ENCODE measurements at places on chromosomes 16 and 17. TPM values are rescaled to one million over a fixed set of nuclear protein-coding genes. Genes with fewer than 3 reads are reported as not detected.

GRCh38 chr16:55116165-55116920 lies 185.7 kb downstream of the IRX5 start:
- no peaks in the 10 kb centered on the region for H3K27me3 ChIP-seq
- no peak overlapping the region for H3K4me3 ChIP-seq
- no peaks in the 10 kb centered on the region for H3K36me3 ChIP-seq

- H3K4me1 ChIP-seq, result peaks cover 53% of the 10 kb centered on the region
- no peak overlapping the region for H3K4me3 ChIP-seq
- H3K36me3 ChIP-seq, result no peaks in the 10 kb centered on the region
- no peaks in the 10 kb centered on the region for H3K27me3 ChIP-seq
- DNase-seq, result no peak
- peak overlapping the region; percentile 15 for H3K27ac ChIP-seq
These were observed 5.5 kb downstream of the C1QTNF1 start for GRCh38 chr17:79029327-79030009.

- H3K27me3 ChIP-seq, result no peaks in the 10 kb centered on the region
- no peaks in the 10 kb centered on the region for H3K4me1 ChIP-seq
- no peaks in the 10 kb centered on the region for H3K36me3 ChIP-seq
- DNase-seq, result no peak
These were observed 148.4 kb upstream of the FAM20A start for GRCh38 chr17:68749349-68750207.

DNA sequence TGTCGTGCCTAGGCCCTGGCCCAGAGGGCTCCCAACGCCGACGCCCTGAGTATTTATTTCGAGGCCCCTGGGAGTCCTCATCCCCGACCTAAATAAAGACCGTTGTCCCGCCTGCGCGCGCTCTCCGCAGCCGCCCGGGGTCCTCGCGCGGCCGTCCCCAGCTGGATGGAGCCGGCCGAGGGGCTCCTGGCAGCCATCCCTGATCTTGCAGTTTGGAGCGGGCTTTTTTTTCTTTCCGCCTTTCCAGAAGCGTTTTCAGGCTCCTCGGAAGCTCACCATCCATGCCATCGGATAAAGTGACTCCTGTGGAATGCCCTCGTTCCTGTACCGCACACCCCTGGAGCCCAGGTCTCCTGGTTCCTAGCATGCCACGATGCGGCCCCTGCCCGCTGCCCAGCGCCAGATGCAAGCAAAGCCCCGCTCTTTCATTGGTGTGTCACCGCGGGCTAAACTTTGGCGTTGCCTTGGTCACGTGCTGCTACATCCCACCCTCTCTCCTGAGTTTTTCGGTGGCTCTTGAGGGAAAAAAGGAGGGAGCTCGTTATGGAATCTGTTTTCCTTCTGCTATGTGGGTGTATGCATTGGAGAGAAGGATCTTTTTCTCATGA lies 716 bp downstream of the TMEM94 start:
- peaks cover 48% of the 10 kb centered on the region for H3K4me1 ChIP-seq
- H3K36me3 ChIP-seq, result no peaks in the 10 kb centered on the region

- H3K27ac ChIP-seq, result no peak overlapping the region
- no peak for DNase-seq
- peaks cover 27% of the 10 kb centered on the region for H3K27me3 ChIP-seq
- no peaks in the 10 kb centered on the region for H3K36me3 ChIP-seq
These were observed 22.6 kb downstream of the SLC25A10 start for GRCh38 chr17:81734405-81735263.

DNA sequence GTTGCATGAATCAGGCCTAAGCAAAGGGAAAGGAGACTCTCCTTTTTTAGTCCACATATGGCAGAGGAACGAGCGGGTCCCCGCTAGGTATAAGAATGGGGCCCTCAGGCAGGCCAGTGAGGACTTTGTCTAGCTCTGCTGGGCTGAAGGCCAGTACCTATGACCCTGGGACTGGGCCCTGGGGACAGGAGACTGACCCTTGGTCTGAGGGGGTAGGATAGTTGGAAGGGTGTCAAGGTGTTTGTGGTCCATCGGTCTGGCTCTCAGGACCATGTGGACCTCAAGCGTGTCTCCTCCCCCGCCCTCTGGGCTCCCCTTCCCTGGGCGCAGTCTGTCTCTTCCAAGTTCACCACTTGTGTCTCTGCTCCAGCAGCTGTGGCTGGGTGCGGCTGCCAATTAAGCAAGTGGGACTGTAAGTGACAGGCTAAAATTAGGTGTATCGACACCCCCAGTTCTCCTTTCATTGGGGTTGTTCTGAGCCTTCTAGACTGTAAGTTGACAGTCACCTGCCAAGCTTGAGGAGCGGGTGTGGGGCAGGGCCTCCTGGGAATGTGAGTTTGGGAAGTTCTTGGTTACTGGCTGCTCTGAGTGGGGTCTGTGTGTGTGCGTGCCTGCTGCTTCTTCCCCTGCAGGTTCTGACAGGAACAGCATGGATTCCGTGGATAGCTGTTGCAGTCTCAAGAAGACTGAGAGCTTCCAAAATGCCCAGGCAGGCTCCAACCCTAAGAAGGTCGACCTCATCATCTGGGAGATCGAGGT lies 24.5 kb downstream of the AKAP1 start:
- peak; percentile 67 for DNase-seq
- no peak overlapping the region for H3K4me3 ChIP-seq
- peak overlapping the region; percentile 87 for H3K27ac ChIP-seq

DNA sequence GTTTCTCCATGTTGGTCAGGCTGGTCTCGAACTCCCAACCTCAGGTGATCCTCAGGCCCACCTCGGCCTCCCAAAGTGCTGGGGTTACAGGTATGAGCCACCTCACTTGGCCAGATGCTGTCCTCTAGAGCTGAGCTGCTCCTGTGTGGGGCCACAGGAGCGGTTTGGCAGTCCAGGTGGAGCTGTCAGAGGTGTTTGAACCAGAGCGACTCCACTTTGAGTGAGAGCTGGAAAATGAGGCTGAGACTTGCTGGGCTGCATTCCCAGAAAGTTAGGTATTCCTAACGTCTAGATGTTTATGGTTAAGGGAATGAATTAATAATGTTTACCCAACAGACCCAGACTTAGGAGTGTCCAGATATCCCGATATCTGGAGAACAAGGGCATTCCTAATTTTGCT lies 16.8 kb upstream of the PSMD7 start:
- no peak overlapping the region for H3K27ac ChIP-seq
- no peaks in the 10 kb centered on the region for H3K27me3 ChIP-seq
- H3K4me1 ChIP-seq, result no peaks in the 10 kb centered on the region
- H3K4me3 ChIP-seq, result no peak overlapping the region

DNA sequence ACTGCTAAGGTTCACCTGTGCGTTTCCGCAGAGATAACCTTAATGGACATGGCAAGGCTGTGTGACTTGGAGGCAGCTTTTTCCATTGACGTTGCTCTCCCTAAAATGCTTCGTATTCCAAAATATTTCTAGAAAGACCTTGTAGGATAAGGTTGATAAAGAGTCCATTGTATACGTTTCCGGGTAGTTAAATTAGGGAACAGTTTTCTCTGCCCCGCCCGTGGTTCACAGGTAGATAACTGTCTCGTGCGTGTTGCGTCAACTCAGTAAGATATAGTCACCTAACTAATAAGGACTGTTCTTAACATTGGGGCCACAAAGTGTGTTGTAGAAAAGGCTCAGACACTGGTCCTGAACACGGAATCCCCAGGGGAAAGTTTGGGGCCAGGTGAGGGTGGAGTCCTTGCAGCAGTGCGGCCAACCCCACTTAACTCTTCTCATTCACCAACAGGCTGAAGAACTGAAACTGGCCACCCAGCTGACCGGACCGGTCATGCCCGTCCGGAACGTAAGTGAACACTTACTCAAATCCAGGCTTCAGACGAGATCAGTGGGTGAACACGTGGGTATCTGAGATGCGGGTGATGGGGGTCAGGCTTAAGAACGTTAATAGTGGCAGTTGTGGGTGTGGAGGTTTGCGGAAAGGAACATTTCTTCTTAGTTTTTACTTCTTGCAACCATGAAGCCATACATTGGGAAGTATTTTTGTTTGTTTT lies 1.6 kb downstream of the RPL13 start:
- H3K4me1 ChIP-seq, result peaks cover 69% of the 10 kb centered on the region
- no peak for DNase-seq
- H3K27me3 ChIP-seq, result no peaks in the 10 kb centered on the region

GRCh38 chr16:85717393-85718152 lies 28.8 kb upstream of the GINS2 start:
- H3K27me3 ChIP-seq, result no peaks in the 10 kb centered on the region
- no peak overlapping the region for H3K4me3 ChIP-seq
- peak; percentile 57 for DNase-seq
- no peaks in the 10 kb centered on the region for H3K36me3 ChIP-seq

DNA sequence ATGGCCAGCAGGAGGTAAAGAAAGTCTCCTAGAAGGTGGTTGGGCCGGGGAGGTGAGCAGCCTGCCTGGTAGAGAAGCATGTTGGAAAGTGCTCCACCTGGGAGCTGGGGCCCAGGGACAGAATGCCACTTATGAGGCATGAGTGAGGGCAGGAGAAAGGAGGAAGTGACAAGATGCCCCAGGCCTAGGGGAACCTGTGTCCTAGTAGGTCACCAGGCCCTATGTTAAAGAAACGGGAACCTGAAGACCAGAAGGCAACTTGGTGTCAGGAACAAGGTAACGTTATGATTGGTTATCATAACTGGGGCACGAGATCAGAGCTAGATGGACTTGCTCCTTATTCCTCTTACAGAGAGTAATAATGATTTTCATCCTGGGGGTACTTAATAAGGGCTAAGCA lies 34.3 kb downstream of the PITPNC1 start:
- DNase-seq, result no peak
- no peak overlapping the region for H3K4me3 ChIP-seq
- H3K27ac ChIP-seq, result no peak overlapping the region
- H3K4me1 ChIP-seq, result no peaks in the 10 kb centered on the region
- no peaks in the 10 kb centered on the region for H3K27me3 ChIP-seq

DNA sequence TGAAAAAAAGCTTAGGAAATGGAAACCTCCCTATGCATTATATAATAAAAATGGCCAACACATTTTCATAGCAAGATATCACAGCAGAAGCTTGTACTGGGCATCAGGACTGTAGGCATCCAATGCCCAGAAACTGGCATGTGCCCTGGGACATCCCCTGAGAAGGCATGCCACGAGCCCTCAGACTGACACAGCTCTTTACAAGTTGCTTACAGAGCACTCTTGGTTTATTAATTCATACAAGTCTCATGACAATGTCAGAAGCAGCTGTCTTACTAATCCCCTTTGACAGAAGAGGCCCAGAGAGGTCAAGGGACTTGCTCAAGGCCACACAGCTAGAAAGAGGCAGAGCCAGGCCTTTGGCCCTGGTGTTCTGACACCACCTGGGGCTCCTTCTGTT lies 5.6 kb upstream of the CCL2 start:
- no peak for DNase-seq
- no peaks in the 10 kb centered on the region for H3K36me3 ChIP-seq
- H3K4me1 ChIP-seq, result peaks cover 73% of the 10 kb centered on the region
- no peak overlapping the region for H3K4me3 ChIP-seq
- peak overlapping the region; percentile 62 for H3K27ac ChIP-seq

DNA sequence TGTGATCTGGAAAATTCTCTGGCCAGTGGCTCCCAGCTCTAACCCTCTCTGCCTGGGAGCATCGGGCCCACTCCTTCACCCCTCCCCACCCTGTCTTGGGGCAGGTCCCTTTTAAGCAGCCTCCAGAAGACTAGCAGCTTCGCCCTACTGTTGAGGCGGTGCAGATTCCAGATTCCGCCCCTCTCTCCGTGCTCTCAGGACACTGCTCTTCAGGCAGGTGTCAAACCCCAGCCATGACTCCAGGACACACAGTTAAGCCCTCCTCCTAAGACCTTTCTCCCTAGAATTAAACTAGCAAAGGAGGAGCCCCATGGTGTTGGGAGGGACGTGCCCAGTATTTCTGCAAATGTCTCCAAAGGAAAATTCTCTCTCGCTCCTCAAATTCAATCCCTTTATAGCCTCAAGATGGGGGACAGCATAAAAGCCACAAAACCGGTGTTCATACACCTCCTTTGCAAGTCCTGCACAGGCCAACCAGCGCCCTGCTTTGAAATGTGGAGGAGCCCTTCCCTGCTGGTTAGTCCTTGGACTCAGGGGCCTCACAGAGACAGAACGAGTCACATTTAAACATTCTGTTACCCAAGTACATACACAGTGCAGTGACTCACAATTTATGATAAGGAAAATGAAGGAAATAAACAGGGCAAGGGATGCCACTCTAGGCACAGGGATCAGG lies 7.2 kb downstream of the LPO start:
- H3K4me1 ChIP-seq, result peaks cover 10% of the 10 kb centered on the region
- H3K36me3 ChIP-seq, result no peaks in the 10 kb centered on the region
- no peak for DNase-seq
- H3K4me3 ChIP-seq, result no peak overlapping the region
- H3K27me3 ChIP-seq, result peaks cover 65% of the 10 kb centered on the region

DNA sequence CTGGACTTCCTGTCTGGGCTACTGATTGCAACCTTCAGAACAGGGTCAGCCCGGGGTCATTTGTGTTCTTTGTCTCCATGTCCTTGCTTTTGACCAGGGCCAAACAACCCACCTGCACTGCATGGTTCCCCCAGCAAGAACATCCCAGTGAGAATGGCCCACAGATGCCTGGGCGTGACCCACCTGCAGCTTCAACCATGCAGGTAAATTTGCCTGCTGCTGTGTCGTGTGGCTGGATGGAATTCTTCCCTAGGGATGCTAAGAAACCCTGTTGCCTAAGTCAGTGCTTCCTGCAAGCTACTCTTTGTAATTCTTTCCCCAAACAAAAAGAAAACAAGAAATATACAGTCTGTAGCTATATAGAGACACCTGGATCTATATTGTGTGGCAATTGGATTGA lies 12.5 kb downstream of the CDH13 start:
- H3K27me3 ChIP-seq, result no peaks in the 10 kb centered on the region
- no peak for DNase-seq
- H3K36me3 ChIP-seq, result no peaks in the 10 kb centered on the region
- H3K27ac ChIP-seq, result peak overlapping the region; percentile 39

- no peaks in the 10 kb centered on the region for H3K36me3 ChIP-seq
- peaks cover 94% of the 10 kb centered on the region for H3K4me1 ChIP-seq
- no peaks in the 10 kb centered on the region for H3K27me3 ChIP-seq
- peak overlapping the region; percentile 72 for H3K27ac ChIP-seq
- no peak overlapping the region for H3K4me3 ChIP-seq
These were observed 12.2 kb downstream of the ADGRG1 start for GRCh38 chr16:57640612-57641011.

- H3K27me3 ChIP-seq, result no peaks in the 10 kb centered on the region
- no peak overlapping the region for H3K27ac ChIP-seq
- H3K4me1 ChIP-seq, result no peaks in the 10 kb centered on the region
These were observed 274.4 kb upstream of the TOM1L1 start for GRCh38 chr17:54626146-54626703.

CA4 gene
- total RNA-seq, result 5.7 TPM

ACAP1 gene
- 9.9 TPM for total RNA-seq

ARL4D gene
- total RNA-seq, result 2.5 TPM

IL32 gene
- total RNA-seq, result 42.6 TPM

KRTAP16-1 gene
- total RNA-seq, result not detected

TPSD1 gene
- not detected for total RNA-seq

GPR142 gene
- not detected for total RNA-seq

SDK2 gene
- total RNA-seq, result 1.8 TPM

C1QTNF8 gene
- not detected for total RNA-seq

PSKH1 gene
- total RNA-seq, result 19.5 TPM

RHOT2 gene
- 84.5 TPM for total RNA-seq

CNGB1 gene
- total RNA-seq, result not detected

UMOD gene
- total RNA-seq, result not detected

CDH1 gene
- not detected for total RNA-seq

SPATA22 gene
- not detected for total RNA-seq

IKZF3 gene
- 0.51 TPM for total RNA-seq

Measured in heart right ventricle (tissue), 16 donors.